ENCODE measurements at places on chromosomes 2 and 18. TPM values are rescaled to one million over a fixed set of nuclear protein-coding genes. Genes with fewer than 3 reads are reported as not detected.

DNA sequence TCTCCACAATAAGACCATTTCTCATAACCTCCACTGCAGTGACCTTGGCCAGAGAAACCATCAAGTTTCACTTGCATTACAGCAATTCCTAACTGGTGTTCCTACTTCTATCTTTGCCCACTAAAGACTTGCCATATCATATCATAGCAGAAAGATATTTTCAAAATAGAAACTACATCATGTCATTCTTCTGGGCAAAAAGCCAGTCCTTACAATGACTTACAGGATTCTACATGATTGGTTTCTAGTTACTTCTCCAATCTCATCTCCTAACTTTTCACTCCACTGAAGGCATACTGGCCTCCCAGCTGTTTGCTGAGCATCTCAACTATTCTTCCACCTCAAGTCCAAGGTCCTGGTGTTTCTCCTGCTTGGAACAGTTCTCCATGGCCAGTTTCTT is 151.4 kb downstream of the HNMT start:
- no peaks in the 10 kb centered on the region for H3K27me3 ChIP-seq
- H3K4me1 ChIP-seq: no peaks in the 10 kb centered on the region
- no peaks in the 10 kb centered on the region for H3K36me3 ChIP-seq
- H3K27ac ChIP-seq: no peak overlapping the region

DNA sequence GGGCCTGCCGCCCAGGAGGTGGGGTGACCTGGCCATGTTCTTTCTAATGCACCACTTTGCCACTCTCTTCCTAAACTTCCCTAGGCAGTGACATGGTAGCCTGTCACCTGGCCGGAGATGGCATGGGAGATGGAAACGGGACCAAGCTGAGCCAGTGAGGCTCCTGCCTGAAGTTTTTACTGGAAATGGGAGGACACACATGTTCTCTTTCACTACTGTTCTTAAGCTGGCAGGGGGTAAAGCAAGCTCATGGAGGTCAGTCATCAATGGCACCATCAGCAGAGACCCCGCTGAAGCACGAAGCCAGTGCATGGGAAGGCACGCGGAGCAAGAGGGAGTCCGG is 50.7 kb downstream of the ATIC start:
- DNase-seq: no peak
- no peaks in the 10 kb centered on the region for H3K27me3 ChIP-seq
- no peak overlapping the region for H3K27ac ChIP-seq
- peaks cover 4% of the 10 kb centered on the region for H3K36me3 ChIP-seq
- H3K4me1 ChIP-seq: no peaks in the 10 kb centered on the region

DNA sequence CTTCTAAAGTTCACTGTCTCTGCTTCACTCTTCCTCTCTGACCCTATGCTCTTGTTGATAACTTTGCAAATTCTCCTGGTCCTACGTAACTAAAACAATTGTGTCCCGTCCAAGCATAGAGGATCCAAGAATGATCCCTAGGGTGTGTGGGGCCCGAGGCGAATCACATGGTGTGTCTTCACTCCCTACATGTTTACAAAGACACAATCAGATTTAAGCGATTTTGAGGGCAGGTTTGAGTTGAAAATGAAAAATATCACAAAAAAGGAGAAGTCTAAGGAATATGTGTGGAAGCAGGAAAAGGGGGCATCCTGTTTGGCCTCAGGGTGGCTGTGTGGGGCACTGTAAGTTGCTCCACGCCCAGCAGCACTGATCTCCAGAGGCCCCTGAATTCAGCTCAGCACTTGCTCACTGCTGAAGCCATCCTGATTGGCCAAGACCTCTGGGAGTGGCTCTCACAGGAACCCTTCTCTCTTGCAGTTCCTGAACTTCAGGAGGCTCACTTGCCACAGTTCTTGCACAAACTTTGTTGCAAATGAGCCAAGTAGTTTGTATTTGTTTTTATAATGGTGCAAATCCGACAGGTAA is 363.6 kb downstream of the ZNF521 start:
- H3K36me3 ChIP-seq: no peaks in the 10 kb centered on the region
- no peaks in the 10 kb centered on the region for H3K27me3 ChIP-seq
- no peaks in the 10 kb centered on the region for H3K4me1 ChIP-seq
- no peak overlapping the region for H3K4me3 ChIP-seq
- DNase-seq: no peak
- H3K27ac ChIP-seq: no peak overlapping the region

- no peak overlapping the region for H3K27ac ChIP-seq
- H3K4me3 ChIP-seq: no peak overlapping the region
- DNase-seq: no peak
- no peaks in the 10 kb centered on the region for H3K4me1 ChIP-seq
Observed at GRCh38 chr18:31454066-31454708, 6.6 kb downstream of the DSG3 start.

Gene SLC40A1
- total RNA-seq: 155 TPM

All from right lobe of liver (tissue), 6 donors.